ENCODE measurements at places on chromosomes 6 and 20.

DNA sequence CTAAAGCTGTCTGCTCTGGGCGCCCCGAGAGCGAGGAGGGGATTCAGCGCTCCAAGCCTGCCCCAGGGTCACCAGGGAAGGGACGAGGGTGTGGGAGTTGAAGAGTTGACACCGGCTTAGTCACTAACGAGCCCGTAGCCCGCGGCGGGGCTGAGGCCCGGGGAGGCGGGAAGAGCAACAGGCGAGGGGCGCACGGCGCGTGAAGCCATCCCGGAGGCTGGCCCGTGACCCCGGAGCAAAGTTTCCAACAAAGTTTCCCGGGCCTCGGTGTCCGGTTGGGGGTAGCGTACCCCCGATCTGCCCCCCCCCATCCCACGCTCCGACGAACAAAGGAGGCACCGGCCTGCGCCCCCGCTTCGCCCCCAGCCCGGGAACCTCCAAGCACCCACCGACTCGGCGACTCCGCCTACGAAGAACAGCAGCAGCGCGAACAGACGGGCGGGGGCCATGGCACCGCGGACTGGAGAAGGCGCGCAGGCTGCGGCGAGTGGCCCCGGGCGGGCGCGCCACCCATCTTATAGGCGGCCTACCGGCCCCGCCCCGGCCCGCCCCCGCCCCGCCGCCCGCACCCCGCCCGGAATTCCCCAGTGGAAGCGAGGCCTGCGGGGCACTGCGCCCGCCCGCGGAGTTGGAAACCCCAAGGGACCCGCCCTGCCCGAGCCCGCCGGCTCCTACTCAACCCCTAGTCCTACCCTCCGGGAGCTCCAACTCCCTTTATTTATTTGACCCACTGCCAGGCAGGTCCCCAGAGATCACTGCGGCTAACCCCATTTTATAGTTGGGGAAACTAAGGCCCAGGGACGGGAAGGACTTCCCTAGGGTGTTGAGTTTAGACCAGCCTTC lies at the start of gene SDC4:
TSS of gene SDC4 (minus strand) at position 489 of the 843 bp plus-strand sequence. CDS start at position 449, 40 bp downstream.
- no peak for DNase-seq

DNA sequence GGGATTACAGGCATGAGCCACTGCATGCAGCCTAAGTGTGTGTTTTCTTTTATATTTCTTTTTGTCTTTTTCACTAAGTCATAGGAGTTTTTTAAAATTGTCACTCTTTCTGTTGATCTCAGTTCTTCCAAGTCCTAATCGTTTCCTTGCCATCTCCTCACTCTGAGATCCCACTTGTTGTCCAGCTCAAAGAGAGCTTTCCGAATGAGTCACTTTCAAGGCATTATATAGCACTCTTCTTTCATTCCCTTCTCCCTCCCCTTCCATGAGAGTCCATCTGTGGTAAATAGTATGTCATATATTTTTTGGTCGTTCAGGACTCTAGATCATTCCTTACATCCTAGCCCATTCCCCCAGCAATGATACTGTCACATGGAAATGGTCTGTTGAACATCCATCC lies 4.3 kb downstream of the VAPB start:
- DNase-seq = no peak

DNA sequence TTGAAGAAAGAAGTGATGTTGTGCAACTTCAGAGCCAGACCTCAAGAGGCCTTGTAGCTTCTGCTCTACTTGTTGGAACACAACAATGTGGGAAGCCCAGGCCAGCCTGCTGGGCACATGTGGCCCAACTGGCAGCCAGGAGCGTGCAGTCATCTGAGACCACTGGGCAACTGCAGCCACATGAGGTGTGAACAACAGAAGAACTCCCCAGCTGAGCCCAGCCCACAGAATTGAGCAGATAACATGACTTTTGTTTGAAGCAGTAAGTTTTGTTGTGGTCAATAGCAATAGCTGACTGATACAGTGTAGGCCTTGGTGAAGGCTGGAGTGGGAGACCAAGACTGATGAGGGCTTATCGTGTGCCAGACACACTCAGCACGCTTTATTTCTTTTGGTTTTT lies 8.6 kb upstream of the ADAM33 start:
- DNase-seq = no peak

DNA sequence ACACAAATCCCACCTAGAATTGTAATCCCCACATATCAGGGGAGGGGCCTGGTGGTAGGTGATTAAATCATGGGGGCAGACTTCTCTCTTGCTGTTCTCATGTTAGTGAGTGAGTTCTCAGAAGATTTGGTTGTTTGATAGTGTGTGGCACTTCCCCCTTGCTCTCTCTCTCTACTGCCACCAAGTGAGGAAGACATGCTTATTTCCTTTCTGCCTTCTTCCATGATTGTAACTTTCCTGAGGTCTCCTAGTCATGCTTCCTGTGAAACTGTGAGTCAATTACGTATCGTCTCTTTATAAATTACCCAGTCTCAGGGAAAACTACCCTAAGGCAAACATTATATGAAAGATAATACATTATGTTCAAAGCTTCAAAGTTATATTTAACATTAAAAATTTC lies 1297.5 kb upstream of the CITED2 start:
- DNase-seq = no peak

GRCh38 chr6:161048641-161049040 lies 57.1 kb downstream of the MAP3K4 start:
- no peak for DNase-seq

- no peak for DNase-seq
Measured at GRCh38 chr6:113649880-113650609, 207.1 kb upstream of the MARCKS start.

- no peak for DNase-seq
Measured at GRCh38 chr6:35148167-35148741, 7.1 kb upstream of the TCP11 start.

GRCh38 chr6:158816803-158817727 lies 2.1 kb downstream of the EZR start:
- DNase-seq = no peak

- DNase-seq = no peak
Measured at GRCh38 chr6:33719326-33719987, 8.0 kb upstream of the UQCC2 start.

DNA sequence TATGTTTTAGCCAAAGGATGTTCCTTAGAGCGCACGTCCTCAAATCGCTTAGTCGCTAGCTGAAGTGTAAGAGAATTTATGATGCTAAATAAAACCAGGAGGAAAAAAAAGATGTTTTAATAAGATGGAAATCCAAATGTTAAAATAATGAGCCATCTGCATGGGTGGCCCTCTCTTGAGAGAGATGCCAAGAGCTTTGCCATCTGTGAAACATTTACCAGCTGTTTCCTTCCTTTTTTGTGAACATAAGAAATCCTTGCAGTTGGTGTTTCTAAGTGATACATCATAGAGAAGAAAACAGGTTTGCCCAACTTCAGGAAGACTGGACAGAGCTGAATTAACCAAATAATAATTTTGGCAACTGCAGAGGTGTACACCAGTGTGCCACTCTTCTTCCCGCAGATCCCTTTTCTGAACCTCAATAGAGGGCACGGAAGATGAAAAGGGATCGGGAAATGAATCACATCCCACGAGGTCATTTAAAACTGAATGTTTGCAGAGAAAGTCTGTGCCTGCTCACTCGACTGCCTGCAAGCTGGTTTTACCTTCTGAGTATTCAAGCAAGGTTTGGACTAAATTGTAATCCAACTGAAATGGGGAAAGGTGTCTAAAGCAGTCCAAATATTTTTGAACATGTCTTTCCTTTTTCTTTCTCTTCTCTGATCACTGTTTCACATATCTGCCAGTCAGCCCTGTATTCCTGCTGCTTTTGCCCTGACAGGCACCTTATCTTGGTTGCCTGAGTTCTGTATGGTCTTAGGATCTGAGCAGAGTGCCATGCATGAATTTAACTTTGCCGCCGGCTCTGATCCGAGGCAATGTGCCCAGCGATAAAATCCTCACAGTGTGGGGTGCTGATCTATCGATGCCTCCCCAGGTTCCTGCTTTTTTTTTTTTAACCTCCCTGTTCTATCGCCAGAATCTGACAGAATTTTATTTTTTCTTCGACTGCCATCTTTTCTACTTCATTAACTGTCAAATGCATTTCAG lies 35.5 kb upstream of the TSHZ2 start:
- DNase-seq = peak; percentile 65

GRCh38 chr6:161038229-161039031 lies 46.9 kb downstream of the MAP3K4 start:
- DNase-seq = no peak

- no peak for DNase-seq
Measured at GRCh38 chr6:12012038-12012557, at the start of gene HIVEP1. HIVEP1 (plus strand) TSS chr6:12012312; CDS start chr6:12015629, 3,317 bp downstream.

DNA sequence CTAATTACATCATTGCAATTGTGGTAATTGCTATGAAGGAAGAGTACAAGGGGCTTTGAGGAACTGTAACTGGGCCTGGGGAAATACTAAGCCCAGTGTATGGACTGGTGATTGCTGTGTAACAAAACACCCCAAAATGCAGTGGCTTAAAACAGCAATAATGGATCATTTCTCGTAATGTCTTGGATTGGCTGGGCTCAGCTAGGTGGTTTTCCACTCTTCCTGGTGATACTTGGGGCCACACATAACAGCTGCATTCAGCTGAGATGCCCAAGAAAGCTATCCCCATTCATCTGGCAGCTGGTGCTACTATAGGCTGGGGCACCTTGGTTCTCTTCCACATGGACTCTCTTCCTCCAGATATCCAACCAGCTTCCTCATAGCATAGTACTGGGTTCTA lies 150.3 kb downstream of the EYA2 start:
- no peak for DNase-seq

DNA sequence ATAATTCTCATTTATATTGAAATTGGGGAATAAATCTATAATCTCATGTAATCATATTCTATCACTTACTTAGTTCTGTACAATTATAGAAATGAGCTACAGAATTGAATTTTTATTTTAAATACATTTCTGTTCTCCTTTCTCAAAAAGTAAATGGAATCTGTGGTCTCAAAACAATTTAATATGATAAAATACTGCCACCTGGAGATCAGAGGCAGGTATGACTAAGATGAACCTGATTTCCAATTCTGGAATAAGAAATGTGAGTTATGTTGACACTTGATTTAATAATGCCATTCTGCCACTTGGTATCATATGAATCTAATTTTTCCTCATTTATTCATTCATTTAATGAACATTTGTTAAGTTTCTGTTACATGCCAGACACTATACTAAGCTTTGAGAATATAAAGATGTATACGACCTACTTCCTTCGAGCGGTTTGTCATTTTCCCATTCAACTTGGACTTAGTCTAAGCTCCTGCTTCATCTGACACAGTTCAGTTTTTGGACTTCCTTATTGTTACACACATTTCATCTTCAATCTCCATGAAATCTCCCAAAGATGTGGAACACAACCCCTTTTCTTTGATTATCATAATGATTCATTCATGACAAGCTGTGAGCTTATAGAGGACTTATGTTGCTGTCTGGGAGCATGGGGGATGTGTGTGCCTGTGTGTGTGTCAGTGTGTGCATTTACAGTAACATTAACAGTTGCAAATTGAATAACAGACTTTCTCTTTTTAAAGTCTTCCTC lies 7.5 kb upstream of the CCDC28A start:
- DNase-seq = peak; percentile 47

GRCh38 chr6:143607974-143608373 lies 69.8 kb upstream of the PHACTR2 start:
- DNase-seq = no peak

DNA sequence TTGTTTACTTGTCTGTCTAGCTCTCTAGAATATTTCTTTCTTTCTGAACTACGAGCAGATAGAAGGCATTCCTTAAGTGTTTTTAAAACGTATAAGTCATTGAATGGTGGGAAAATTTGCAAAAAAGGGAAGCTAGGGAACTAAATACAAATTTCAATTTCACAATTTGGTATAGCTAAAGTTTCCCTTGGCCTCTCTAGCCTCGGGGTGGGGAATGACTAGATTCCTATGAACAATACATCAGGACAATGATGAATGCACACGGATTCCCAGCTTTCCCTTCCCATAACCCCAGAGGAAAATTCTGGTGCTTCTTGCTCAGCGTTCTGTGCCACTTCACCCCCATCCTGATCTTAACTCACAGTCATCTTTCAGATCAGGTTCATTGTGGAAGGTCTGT lies 113.3 kb upstream of the ASF1A start:
- DNase-seq = no peak

GRCh38 chr20:48096212-48096875 lies 311.1 kb upstream of the SULF2 start:
- DNase-seq = no peak

GRCh38 chr20:7362601-7363000 lies 577.7 kb downstream of the HAO1 start:
- no peak for DNase-seq
